Cortex of kidney (tissue), 1 donor: ENCODE measurements at places on chromosomes 12 and 14.

DNA sequence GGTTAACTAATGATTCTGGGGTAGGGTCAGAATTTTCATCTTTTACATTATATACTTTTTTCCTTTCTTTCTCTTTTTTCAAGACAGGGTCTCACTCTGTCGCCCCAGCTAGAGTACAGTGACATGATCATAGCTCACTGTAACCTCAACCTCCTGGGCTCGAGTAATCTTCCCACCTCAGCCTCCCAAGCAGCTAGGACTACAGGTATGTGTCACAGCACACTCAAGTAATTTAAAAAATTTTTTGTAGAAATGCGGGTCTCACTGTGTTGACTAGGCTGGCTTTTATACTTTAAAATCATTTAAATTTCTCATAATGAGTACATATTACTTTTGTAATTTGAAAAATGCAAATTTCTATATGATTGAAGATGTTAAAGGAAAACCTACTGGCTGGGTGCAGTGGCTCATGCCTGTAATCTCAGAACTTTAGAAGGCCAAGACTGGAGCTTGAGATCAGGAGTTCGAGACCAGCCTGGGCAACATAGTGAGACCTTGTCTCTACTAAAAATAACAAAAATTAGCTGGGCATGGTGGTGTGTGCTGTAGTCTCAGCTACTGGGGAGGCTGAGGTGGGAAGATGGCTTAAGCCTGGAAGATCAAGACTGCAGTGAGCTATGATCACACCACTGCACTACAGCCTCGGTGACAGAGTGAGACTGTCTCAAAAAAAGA lies 25.7 kb downstream of the R3HDM2 start:
- no peak for DNase-seq

DNA sequence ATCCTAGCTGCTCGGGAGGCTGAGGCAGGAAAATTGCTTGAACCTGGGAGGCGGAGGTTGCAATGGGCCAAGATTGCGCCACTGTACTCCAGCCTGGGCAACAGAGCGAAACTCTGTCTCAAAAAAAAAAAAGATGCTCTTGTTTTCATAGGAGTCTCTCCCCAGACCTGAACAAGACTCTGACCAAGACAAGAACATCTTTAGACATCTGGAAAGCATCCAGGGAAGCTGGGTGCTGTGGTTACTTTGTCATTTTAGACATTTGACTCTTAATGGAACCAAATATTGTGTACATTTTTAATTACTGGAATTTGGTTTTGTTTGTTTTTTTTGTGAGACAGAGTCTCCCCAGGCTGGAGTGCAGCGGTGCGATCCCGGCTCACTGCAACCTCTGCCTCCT lies 21.1 kb upstream of the ATF1 start:
- DNase-seq = no peak

DNA sequence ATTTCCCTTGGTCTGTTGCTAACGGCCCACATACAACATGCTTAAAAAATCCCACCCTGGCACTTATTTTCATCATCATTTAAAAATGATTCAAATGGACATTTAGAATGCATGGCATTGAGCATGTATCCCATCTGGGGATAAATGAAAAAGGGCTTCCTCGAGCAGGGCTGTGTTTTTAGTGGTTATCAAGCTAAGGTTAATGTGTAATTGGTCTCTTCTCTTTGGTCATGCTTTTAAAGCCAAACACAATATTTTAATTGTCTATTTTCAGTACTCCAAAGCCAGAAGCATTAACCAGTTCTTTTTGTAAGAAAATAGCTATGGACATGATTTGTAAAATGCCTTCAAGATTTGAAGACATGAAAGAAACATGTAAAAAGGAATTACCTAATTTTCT lies 1.9 kb upstream of the TRHDE start:
- no peak for DNase-seq

DNA sequence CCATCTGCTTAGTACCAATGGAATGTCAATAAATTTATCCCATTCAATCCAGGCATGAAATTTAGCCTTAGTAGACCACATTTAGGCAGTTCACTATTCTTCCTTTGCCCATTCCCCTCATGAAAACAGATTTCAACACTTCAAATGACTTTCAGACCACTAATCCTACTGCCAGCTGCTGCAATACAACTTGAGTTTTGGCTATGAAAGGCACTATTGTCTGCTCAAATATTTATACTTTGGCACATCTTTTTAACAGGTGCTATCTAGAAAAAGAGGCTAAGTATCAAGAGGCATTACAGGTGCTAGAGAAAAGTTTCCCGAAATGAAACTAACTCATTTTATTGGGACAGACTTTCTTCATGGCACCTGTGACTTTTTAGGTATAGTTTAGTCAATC lies 499.8 kb downstream of the C12orf50 start:
- no peak for DNase-seq

- DNase-seq = no peak
These were observed 46.9 kb upstream of the FRS2 start for GRCh38 chr12:69423037-69423905.

DNA sequence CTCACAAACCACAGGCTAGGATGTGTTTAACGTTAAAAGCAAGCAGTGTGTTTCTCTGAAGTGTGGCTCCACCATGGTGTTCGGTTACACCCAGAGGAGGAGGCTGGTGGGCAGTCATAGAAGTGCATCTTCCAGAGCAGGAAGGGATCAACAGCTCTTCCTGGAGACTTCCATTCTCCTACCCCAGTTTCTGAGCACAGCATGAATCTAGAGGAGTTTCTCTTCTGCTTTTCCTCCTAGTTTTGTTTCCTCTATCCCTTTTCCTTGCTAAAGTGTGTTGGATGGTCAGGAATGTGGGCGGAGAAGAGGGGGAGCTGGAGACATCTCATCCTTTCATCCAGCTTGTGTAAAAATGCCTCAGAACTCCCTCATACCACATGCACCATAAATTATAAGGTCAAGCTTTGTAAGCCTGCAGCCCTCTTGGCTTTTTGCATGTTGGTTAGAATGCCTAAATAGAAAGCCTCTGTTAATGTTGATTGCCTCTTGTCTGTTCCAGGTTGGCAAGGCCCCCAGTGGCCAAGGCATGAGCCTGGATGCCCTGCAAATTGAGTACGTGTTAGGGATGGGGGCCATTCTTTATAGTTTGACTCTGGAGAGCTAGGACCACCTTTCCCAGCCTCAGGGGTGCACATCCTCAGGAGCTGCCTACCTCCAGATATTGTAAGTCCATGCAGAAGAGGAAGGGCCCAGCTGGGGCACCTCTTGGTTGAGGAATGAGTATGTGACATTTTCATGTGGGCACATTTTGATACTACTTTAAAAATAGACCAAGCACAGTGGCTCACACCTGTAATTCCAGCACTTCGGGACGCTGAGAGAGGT lies 4.0 kb upstream of the CKAP4 start:
- no peak for DNase-seq

DNA sequence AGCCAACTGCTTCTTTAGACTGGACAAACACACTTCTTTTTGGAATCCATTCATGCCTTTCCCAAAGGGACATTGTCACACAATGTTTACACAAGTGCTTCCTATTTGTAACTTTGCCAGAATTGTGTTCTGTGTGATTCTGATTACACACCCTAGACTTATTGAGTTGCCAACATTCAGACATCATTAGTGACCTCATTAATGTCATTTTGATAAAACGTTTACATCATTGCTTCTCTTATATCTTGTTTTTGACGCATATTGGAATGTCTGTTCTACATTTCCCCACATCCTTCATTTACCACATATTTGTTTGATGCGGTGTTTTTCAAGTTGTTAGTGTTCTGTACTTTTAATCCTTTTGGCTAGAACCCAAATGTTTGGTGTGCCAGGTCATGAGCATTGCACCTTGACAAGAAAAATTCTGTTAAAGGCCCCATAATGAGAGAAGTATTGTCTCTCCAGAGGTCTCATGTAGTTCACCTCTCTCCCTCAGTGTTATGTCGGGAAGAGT lies 305.5 kb downstream of the AEBP2 start:
- DNase-seq = no peak

DNA sequence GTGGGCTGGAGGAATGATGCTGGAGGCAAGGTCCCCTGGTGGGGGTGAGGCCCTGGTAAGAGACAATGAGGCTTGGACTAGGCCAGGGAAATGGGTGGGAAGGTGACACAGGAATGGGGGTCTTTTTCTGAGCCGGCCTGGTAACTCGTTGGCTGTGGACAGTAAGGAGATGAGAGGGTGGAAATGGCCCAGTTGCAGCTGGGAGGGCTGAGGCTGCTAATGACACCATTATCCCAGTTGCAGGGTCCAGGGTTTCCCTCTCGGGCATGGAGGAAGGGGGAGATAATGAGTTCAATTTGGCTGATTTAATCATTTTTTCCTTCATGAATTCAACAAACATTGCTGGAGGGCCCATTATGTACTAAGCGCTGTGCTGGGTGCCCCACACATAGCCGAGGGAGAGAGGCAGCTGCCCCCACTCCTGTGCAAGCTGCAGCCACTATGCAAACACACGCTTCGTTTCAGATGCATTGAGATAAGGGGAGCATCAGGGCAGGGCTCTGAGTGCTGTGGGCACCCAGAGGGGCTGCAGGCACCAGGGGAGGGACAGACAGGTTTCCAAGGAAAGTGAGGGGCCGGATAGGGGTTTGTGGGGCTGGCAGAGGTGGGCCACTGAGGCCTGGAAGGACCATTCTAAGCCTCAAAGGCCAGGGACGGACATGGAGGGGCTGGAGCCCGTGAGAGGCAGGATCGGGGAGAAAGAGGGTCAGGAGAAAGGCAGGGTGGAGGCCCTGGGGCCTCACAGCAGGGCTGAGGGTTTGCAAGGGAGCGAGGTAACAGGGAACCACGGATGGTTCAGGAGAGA lies 43.2 kb upstream of the MEG3 start:
- no peak for DNase-seq

- DNase-seq = no peak
These were observed 41.2 kb downstream of the APOBEC1 start for GRCh38 chr12:7624478-7624877.

GRCh38 chr12:111121840-111122239 lies 201.5 kb upstream of the MYL2 start:
- DNase-seq = no peak

DNA sequence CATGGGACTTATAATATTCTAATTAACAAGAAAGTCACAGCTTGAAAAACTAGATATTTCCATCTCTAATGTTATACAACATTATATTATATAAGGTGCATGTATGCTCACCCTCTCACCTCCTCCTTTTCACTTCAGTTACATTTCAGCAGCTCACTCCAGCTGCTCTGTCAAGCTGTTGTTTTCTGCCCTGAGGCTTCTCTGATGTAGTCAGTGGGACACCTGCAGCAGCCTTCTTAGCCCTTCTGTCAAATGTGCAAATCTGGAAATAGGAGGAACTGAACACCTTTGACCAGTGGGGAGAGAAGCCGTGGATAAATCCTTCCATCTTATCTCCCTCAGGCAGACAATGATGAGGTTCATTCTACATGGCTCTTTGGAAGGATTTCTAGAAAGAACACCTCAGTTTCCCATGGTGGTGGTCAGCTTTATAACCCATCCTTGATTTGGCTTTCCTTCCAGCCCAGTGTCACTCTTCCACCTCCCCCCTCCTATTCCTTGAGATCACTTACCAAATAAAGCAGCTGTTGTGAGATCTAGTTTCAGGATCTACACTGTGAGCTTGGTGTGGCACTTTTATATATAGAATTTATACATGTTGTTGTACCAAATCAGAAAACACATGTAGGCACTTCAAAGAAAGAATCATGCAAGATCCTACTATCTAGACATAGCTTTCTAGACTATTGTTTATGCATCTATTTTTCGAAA lies 79.6 kb upstream of the STK38L start:
- no peak for DNase-seq

DNA sequence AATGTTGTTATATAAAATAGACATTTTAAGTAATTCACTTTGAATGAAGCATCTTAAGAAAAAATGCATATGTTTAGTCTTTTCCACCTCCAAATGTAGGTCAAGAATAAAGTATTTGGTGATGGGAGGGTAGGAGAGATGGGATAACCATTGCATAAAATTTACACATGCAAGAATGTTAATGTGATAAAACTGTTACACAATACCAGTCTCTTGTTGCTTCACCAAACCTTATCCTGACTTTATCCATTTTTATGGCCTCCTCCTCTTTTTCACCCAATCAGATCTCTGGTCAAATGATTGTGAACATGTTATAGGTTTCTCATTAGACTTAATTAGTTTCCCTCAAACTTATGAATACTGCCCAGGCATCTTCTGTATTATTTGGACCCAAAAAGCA lies 994.5 kb upstream of the FLRT2 start:
- no peak for DNase-seq

- no peak for DNase-seq
These were observed 7.5 kb downstream of the SLC8A3 start for GRCh38 chr14:70181276-70181675.

DNA sequence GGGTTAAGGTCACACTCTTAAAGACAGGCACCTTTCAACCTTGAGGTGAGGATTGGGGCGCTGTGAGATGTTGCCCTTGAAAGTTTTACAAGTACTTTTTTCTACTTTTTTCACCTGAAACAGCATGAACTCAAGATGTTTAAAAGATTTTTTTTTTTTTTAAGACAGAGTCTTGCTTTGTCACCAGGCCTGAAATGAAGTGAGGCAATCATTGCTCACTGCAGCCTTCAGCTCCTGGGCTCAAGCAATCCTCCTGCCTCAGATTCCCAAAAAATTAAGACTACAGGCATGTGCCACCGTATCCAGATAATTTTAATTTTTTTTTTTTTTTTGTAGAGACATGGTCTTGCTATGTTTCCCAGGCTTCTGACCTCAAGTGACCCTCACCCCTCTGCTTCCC lies 243.9 kb downstream of the DIO2 start:
- no peak for DNase-seq

- no peak for DNase-seq
These were observed 34.7 kb upstream of the FZD10 start for GRCh38 chr12:130127532-130127911.

- DNase-seq = no peak
These were observed 1103.4 kb downstream of the LRFN5 start for GRCh38 chr14:42710071-42710470.

GRCh38 chr12:123571343-123571813 lies 13.0 kb upstream of the TMED2 start:
- no peak for DNase-seq

DNA sequence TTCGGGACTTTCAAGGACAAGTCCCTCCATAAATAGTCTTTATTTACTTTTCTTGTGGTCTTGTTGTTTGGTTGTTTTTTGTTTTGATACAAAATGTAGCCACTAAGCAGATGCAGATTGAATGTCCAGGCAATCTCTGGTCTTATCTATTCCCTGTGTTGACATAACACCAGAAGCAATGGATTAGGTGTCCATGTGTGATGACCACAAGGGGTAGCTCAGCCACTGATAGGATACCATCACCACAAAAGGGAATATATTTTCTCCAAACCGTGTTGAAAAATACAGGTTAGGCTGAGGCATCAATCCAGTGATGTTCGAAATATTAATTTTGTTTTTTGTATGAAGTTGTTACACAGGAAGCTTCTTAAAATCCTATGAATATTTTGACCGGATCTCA lies 196.3 kb downstream of the EPS8 start:
- DNase-seq = no peak

- DNase-seq = no peak
These were observed at the start of gene KLRC1 for GRCh38 chr12:10453156-10453555. TSS of gene KLRC1 (minus strand) at chr12:10453377. CDS start at chr12:10451156, 2,221 bp downstream.

DNA sequence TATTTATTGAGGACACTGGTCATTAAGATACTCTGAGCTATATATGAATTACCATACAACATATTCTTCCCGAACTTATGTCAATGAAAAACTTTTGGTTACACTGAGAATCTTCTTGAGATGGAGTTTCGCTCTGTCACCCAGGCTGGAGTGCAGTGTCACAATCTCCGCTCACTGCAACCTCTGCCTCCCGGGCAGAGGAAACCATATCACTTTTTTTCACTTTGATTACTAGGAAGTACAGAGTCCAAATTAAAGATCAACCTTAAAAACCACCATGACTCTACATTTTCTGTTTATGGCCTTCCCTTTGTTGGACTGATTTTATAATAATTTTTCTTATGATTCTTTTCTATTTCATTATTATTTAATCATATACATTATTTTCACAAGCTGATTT lies 336.5 kb downstream of the FSCB start:
- no peak for DNase-seq
